Stimulated activated CD4-positive, alpha-beta T cell treated with anti-CD3 and anti-CD28 coated beads, Interleukin-2, amount 100 ng/mL, for 4 hours (primary cell): ENCODE measurements at places on chromosomes 1 and 21.

DNA sequence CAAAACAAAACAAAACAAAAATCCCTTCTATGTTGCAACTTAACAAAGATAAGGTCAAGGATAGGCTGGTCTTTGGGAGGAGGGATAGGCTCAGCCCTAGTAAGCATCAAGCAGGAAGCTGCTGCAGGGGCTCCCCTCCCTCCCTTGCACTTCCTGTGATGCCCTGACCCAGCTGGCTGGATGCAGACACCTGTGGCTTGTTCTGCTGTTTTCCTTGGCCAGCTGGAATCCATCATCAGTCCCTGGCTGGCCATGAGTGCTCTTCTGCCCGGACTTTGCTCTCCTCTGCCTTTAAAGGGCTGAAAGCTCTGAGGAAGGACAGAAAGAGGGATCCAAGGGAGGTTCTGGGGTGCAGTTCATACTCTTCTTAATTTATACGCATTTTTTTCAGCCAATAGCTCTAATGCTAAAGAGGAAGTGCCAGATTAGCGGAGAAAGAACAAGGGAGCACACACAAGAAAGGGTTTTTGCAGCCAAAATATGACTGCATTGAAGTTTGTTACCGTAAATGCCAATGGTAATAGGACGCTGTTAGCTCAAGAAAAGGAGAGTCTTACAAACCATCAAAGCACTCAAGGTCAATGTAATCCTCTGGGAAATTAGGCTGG lies 19.9 kb upstream of the UBE2U start:
- no peak for DNase-seq

DNA sequence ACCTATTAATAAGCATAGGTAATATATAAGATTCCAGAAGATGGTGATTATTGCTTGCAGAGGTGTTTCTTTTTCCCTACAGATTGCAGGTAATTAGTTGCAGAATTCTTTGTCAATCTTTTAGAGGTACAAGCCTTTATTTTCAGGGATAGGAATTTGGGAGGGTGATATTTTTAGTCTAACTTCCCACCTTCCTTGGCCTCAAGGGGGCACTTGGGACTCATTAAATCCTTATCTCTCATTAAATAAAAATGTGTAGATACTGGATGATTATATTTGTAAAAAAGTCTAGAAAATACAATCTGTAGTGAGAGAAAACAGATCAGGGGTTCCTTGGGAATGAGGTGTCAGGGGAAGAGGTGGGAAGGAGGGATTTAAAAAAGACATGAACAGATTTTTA lies 179.2 kb downstream of the PATJ start:
- no peak for DNase-seq

DNA sequence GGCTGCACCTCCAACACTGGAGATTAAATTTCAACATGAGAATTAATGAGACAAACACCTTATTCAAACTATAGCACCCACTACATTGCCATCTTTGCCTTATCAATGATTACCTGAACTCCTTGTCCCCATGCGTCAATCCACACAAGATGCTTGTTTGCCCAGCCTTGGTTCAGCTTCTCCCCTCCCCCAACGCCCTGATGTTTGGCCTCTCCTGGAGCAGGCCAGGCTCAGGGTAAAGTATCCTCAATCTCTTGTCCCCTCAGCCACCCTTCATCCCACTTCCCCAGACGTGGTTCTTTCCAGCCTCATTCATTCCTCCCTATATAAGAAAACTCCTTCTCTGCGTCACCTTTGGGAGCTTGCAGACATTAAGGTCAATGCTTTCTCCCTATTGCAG lies 11.8 kb upstream of the TRIM17 start:
- DNase-seq = no peak

GRCh38 chr1:161473348-161473747 lies 31.9 kb upstream of the FCGR2A start:
- DNase-seq = no peak

- DNase-seq = no peak
Observed at GRCh38 chr21:31339721-31340120, 4.3 kb downstream of the TIAM1 start.

DNA sequence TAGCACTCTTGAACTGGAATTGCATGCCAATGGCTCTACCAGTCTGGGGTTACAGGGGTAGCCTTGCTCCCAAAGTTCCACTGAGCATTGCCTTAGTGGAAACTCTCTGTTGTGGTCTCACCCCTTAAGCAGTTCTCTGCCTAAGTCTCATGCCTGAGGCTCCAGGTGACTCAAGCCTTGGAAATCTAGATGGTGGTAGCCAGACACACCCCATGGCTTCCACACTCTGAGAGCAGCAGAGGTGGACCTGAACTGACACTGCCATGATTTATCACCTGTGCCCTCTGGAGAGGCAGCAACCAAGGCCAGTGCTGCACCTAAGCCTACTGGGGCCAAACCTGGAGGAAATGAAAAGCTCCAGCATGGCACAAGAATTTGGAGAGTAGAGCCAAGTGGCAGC lies 285.7 kb upstream of the PKN2 start:
- DNase-seq = no peak

- no peak for DNase-seq
Observed at GRCh38 chr1:208756339-208756981, 512.3 kb upstream of the PLXNA2 start.

GRCh38 chr21:18468790-18469189 lies 65.2 kb upstream of the TMPRSS15 start:
- no peak for DNase-seq

- no peak for DNase-seq
Observed at GRCh38 chr1:10745886-10746455, 50.5 kb downstream of the CASZ1 start.

DNA sequence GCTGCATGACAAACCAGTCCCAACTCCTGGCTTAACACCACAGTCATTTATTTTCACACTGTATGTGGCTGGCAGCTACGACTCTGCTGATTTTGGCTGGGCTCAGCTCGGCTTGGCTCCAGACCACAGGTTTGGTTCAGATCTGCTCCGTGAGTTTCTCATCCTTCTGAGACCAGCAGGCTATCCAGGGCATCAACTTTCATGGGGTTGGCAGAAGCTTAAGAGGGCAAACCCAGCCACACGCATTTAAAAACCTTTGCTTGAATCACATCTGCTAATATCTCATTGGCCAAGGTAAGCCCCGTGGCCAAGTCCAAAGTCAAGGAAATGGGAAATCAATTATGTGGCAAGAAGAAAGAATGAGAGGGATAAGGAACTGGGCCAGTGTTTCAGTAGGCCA lies 574.2 kb downstream of the MATN1 start:
- no peak for DNase-seq

DNA sequence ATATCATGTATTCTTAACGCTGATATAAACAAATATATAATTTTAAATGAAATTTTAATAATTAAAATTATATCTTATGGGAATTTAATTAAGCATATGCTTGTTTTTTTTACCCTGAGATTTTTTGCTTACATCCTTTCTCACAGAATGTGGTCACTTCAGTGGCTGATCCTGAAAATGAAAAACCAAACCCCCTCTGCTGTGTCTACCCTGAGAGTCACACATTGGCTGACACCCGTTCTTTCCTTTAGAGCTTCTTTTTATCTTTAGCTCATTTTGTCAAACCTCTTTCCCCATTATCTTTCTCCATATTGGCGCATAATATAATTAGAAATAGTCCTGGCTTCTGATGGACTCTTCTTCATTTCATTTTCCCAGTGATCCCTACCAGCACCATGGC lies 10.8 kb upstream of the CACYBP start:
- no peak for DNase-seq

DNA sequence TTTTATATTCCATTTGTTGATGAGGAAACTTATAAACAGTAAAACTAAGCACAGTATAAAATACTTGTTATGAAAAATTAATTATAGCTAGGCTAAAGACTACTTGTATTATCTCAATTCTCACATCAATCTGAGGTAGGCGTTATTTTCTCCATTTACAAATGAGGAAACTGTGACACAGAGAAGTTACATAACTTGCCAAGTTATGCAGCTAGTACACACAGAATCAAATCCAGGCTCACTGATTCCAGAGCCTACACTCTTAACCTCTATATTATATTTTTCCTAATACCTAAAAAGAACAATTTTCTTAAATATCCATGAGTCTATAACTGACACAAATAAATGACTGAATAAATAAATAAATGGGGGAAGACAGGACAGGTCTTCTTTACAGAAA lies 11.2 kb upstream of the VPS45 start:
- no peak for DNase-seq

GRCh38 chr1:30682396-30683275 lies 40.7 kb downstream of the MATN1 start:
- no peak for DNase-seq

DNA sequence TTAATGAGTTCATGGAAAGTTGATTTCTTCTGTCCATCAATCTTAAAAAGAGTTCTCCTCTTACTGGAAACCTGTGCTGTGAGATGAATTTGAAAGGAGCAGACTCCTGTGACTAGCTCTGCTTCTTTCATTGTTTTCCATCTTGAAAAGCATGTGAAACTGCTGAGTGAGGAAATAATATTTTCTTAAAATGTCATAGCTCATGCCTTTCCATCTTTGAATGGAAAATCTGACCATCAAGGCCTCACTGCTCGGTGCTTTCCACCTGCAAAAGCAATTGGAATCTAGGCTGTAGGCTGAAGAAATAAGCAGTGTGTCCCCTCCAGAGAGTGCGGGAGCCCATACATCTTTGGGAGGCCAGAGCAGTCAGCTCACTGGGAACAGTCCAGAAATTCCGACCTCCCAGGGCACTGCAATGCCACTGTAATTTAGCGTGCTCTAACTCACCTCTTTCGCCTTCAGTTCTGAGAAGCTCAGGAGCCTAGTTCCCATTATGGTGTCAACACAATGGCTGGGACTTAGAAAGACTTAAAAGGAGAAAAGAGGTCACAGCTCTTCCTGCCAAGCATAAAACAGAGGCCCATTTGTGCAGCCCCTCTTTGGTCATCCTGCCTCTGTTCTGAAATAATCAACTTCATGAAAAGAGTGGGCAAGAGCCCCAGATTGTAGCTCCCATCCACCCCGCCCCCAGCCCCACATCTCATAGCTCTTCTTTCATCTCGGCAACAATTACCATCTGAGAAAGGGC lies 50.4 kb upstream of the F3 start:
- DNase-seq = no peak

- DNase-seq = no peak
Observed at GRCh38 chr1:232909752-232910151, 40.7 kb upstream of the NTPCR start.

- DNase-seq = no peak
Observed at GRCh38 chr1:8698937-8699447, 118.4 kb downstream of the RERE start.

DNA sequence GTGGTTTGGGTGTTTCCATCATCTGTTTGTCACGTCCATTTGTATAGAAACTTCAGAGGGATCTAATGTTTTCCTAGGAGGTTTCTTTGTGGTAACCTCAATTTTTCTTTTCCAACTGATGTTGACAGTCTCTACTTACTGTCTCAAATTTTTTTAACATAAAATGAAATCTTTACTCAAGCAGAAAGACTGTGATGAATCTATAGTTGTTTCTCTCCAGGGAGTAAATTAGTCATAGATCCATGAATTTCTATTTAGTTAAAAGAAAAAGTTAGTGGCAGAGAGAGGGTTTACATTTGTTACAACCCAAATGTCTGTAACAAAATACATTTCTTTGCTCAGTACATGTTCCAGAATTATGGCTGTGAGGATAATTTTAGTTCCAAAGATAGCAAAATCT lies 161.6 kb downstream of the DISP1 start:
- no peak for DNase-seq

- DNase-seq = no peak
Observed at GRCh38 chr21:15617964-15618363, 111.8 kb upstream of the USP25 start.

GRCh38 chr21:26954662-26955121 lies 12.2 kb downstream of the ADAMTS5 start:
- DNase-seq = no peak
